Dermis microvascular lymphatic vessel endothelial cell (primary cell): ENCODE measurements at places on chromosomes 6 and 20. TPM values are rescaled to one million over a fixed set of nuclear protein-coding genes. Genes with fewer than 3 reads are reported as not detected.

The CTCFL gene
- total RNA-seq: not detected in 2 replicates

The SLC17A3 gene
- not detected in 2 replicates for total RNA-seq

The RBPJL gene
- total RNA-seq: not detected in 2 replicates

GRCh38 chr20:4471221-4471620, 250.5 kb upstream of the PRND start:
- no peak for DNase-seq

DNA sequence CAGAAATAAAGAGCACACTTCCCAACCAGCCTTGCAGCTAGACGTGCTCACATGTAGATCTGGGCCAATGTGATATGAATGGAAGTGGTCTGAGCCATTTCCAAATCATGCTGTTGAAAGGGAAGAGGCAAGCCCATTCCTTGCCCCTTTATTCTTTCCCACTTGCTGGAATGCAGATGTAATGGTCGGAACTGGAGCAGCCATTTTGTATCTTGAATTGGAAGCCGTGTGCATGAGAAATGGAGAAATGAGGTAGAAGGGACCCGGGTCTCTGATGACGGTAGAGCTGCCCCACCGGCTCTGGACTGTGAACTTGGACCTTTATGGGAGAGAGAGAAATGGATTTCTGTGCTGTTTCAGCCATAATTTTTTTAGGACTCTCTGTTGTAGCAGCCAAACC, 54.8 kb upstream of the STX16 start:
- DNase-seq: no peak
